Right forelimb (tissue), 1 donor: ENCODE measurements at places on chromosomes 6 and 20.

GRCh38 chr6:105651969-105652368, 249.1 kb upstream of the PREP start:
- DNase-seq: no peak

DNA sequence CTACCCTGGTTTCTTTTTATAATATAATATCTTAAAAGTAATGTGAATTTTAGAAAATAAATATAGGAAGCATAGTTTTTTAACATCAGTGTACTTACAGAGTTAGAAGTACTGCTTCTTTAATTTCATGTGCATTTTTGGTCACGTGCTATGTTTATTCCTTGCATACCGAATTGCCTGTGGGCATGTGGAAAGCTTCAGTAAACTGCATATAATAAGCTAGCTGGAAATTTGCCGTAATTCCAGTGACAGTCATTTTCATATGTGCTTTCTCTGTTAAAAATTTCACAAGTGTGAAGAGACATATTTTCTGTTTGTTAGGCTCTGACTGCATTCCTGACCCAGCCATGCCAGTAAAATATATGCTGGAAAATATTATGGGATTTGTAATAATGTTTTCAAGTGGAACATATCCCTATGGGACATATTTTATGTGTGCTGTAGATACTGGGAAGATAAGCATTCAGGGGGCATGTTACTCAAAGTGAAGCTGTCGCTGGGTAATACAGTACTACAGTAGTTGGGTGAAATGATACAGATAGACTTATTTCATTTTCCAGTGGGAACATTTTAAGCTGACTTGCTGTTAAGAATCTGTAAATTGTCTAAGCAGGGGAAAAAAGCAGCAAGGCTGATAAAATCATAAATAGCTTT, 616.7 kb downstream of the FRK start:
- no peak for DNase-seq

DNA sequence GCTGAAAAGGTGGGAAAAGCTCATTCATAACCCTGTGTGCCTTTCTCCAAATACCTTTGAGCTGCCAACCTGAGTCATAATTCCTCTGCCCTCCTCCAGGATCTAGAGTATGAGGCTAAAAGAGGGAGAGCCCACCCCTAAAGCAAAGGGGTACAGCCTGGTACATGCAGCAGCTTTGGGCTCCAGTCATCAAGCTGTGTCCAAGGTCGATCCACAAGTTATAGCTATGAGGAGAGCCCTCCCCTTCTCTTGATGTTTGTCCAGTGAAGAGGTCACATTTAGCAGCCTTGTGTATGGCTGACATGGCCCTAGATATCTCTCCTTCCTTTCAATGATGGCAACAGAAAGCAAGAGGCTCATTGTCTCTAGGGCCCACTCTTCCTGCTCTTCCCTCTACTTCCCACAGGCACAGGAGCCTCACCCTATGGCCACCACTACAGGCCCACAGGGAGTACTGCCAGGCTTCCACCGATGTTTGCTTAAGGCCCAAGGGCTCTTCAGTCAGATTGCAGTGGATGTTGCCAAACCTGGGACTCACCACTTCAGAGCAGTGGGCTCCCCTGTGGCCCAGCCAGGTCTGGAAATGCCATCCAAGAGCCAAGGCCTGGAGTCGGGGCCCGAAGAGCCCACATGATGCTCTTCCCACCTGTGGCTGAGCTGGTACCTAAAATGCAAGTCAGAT, 176.8 kb downstream of the CD83 start:
- DNase-seq: no peak

GRCh38 chr20:61340157-61340556, 88.1 kb downstream of the CDH4 start:
- DNase-seq: no peak

GRCh38 chr6:36556281-36556680, 9.0 kb upstream of the STK38 start:
- DNase-seq: no peak

DNA sequence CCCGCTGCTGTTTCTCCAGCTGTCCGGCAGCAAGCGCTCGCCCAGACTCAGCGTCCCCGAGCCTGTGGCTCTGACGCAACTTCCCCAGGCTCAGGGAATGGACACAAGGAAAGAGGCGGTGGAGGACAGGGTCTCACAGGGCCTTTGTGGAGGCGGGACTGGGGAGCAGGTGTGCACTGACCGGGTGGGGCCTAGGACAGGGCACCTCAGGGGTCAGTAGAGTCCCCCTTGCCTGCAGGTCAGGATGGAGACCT, 20.0 kb downstream of the LAMA5 start:
- no peak for DNase-seq

GRCh38 chr20:59771506-59772372, 161.7 kb downstream of the SYCP2 start:
- DNase-seq: peak; percentile 41

- DNase-seq: no peak
Observed at GRCh38 chr20:8646716-8647115, 422.2 kb upstream of the PLCB4 start.
